Stimulated activated CD4-positive, alpha-beta T cell treated with anti-CD3 and anti-CD28 coated beads, Interleukin-15, amount 100 ng/mL, for 48 hours (primary cell): ENCODE measurements at places on chromosomes 5 and 9.

- DNase-seq, result no peak
Measured at GRCh38 chr5:2253040-2253975, 370.6 kb upstream of the IRX4 start.

GRCh38 chr5:170353011-170353761, 36.0 kb downstream of the KCNMB1 start:
- DNase-seq, result no peak

DNA sequence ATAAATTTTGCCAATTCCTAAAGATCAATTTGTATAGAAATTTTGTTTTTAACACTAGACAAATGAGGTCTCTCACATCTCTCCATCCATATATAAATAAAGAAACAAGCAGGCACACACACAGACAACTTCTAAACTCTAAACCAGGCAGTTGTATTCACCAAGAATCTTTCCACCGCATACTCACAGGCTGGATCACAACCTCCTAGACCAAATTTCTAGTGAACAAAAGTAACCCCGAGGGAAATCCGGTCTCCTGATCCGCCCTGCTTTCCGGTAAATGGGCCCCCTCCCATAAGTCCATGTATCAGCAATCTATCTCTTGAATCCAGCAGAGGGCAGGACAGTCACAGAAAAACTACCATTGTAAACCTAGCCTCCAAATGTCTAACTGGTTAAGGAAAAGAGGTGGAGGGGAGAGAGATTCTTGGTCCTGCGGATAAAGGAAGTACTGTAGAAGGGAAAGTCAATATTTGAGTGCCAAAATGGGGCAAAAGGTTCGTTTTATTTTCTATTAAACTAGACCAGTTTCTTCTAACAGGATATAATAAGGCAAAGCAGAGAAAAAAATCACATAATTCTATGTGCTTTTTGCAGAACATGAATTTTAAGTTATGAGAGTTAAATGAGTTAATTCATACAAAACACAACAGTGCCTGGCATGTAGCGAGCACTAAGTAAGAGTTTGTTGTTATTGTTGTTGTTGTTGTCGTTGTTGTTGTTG, 4.8 kb upstream of the SMU1 start:
- DNase-seq, result peak; percentile 53

DNA sequence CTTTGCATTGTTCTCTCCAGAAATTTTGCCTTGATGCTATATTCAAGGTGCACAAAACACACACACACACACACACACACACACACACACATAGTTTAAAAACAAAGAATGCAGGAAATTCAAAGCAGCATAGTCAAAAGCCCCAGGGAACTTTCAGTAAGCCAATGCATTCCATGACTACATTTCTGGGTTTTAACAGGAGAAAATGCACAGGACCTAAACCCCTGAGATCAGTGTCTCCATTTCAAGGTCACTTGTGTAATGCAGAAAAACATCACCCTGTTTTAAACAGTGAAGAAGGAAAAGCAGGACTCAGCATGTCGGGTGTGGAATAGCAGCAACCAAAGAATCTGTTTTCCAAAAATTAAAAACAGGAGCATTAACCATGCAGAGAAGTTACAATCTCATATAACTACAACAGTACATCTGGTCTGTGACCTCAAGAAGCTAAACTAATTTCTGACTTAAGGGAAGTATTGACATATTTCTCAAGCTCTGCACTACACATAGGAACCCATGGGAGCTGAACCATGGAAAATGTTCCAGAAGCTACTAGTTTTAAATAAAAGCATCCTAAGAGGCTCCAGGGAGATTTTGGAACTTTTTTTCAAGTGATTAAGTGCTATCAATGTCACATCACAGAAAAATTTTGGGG, 296.7 kb downstream of the HINT1 start:
- DNase-seq, result no peak

DNA sequence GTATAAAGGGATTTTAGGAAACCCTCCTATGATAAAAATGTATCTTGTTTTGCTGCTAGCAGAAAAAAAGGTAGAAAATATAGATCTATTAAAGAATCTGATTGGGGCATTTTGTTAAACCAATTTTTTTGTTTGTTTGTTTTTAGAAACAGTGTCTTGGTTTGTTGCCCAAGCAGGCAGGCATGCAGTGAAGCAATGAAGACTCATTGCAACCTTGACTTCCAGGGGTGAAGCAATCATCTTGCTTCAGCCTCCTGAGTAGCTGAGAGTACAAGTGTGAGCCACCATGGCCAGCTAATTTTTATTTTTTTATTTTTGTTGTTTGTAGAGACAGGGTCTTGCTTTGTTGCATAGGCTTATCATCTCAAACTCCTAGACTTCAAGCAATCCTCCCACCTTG, 755.8 kb upstream of the EDIL3 start:
- no peak for DNase-seq
